ENCODE measurements at places on chromosomes 6 and 20. TPM values are rescaled to one million over a fixed set of nuclear protein-coding genes. Genes with fewer than 3 reads are reported as not detected.

DNA sequence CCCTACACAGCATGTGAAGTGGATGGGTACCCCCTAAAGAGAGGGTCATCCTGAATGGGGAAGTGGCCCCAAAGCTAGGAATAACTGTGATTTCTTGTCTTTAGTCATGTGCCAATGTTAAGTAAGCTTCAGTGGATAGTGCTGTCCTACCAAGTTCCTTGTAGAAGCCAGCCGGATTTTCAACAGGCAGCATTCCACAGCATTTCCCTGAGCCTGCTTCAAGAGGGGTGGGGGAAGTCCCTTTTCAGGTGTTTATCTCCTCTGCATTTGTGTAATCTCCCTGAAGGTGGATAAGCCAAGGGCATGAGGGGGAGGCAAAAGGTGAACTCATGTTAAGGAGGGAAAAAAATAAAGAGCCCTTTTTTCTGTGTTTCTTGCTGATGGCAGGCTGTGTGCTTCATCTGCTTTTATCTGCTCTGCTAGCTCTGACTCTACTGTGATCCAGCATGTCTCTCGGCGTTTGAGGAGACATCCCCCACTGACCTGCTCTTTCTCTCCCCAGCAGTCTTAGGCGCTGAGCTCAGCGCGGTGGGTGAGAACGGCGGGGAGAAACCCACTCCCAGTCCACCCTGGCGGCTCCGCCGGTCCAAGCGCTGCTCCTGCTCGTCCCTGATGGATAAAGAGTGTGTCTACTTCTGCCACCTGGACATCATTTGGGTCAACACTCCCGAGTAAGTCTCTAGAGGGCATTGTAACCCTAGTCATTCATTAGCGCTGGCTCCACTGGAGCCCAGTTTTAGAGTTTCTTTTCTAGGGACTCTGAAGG lies 1.9 kb downstream of the EDN1 start:
- H3K27me3 ChIP-seq, result peaks cover 14% of the 10 kb centered on the region
- peak overlapping the region; percentile 62 for H3K4me3 ChIP-seq
- H3K36me3 ChIP-seq, result no peaks in the 10 kb centered on the region

- H3K36me3 ChIP-seq, result no peaks in the 10 kb centered on the region
- no peak overlapping the region for H3K27ac ChIP-seq
- H3K27me3 ChIP-seq, result peaks cover 9% of the 10 kb centered on the region
- H3K4me1 ChIP-seq, result no peaks in the 10 kb centered on the region
Measured at GRCh38 chr6:167722634-167723309, 103.9 kb upstream of the AFDN start.

- no peak overlapping the region for H3K4me3 ChIP-seq
- no peak for DNase-seq
- H3K4me1 ChIP-seq, result peaks cover 73% of the 10 kb centered on the region
- peak overlapping the region; percentile 84 for H3K27ac ChIP-seq
- no peaks in the 10 kb centered on the region for H3K27me3 ChIP-seq
Measured at GRCh38 chr20:57682184-57683101, 27.4 kb downstream of the PMEPA1 start.

ZNF391 gene
- total RNA-seq, result 10.8 TPM

PMEPA1 gene
- 40.7 TPM for total RNA-seq

GRCh38 chr20:36094497-36094896 lies 60.0 kb upstream of the EPB41L1 start:
- no peaks in the 10 kb centered on the region for H3K36me3 ChIP-seq
- peak overlapping the region; percentile 22 for H3K27ac ChIP-seq
- DNase-seq, result no peak
- H3K27me3 ChIP-seq, result peaks cover 26% of the 10 kb centered on the region

DNA sequence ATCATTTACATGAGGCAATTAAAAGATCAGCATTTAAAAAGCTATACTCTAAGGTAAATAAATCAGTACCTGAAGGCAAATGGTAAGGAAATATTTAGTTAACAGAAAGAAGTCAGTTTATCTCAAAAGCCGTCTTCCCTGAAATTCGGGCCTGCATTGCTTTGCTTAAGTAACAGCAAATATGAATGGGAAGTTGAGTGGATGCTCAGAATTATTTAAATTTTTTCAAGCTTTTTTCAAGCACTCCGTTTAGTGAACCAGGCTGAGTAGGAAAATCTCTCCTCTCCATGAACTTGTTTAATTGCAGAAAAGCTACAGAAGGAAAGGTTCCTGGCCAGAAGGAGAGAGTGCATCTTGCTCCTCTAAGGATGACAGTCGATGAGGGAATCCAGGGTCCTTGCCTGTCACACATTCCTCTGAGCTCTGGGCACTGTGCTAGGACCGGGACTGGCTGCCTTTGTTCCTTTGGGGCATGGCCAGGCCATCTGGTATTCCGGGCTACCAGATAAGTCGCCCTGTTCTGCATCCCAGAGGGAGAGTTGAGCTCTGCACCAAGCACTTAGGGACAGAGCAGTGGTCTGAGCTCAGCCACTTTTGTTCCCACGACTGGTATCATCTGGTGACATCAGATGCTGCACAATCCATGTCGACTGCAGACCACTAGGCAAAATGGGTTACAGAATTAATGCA lies 77.6 kb downstream of the RIN2 start:
- peak overlapping the region; percentile 60 for H3K27ac ChIP-seq
- H3K4me1 ChIP-seq, result peaks cover 46% of the 10 kb centered on the region
- H3K27me3 ChIP-seq, result no peaks in the 10 kb centered on the region
- DNase-seq, result no peak
- H3K36me3 ChIP-seq, result peaks cover 9% of the 10 kb centered on the region

- H3K27me3 ChIP-seq, result no peaks in the 10 kb centered on the region
- H3K27ac ChIP-seq, result peak overlapping the region; percentile 78
- peaks cover 28% of the 10 kb centered on the region for H3K4me1 ChIP-seq
Measured at GRCh38 chr6:154757352-154758050, 24.3 kb downstream of the SCAF8 start.

CDH26 gene
- total RNA-seq, result 0.49 TPM

RBPJL gene
- not detected for total RNA-seq

DNA sequence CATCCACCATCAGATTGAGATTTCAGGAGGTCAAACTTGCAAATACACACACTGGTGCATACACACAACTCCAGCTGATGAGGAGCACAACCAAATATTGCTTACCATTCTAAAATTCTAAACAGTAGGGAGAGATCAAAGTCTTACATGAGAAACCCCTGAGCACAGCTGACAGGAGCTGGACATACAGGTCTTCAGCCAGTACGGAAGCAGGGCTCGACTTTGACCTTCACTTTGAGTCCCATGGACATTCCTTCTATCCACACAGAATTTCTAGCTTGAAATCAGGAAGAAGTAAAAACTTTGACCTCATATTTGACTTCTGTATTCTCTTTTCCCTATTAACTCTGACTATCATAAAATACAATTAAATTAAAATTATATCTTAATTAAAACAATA lies 90.2 kb downstream of the PRKN start:
- H3K36me3 ChIP-seq, result no peaks in the 10 kb centered on the region
- H3K4me1 ChIP-seq, result peaks cover 2% of the 10 kb centered on the region
- no peaks in the 10 kb centered on the region for H3K27me3 ChIP-seq

ASIP gene
- total RNA-seq, result not detected

FOXF2 gene
- total RNA-seq, result 0.27 TPM

- no peak overlapping the region for H3K27ac ChIP-seq
- H3K27me3 ChIP-seq, result no peaks in the 10 kb centered on the region
- DNase-seq, result no peak
- peaks cover 46% of the 10 kb centered on the region for H3K36me3 ChIP-seq
- no peaks in the 10 kb centered on the region for H3K4me1 ChIP-seq
- H3K4me3 ChIP-seq, result no peak overlapping the region
Measured at GRCh38 chr6:136873748-136874147, 48.4 kb upstream of the SLC35D3 start.

DNA sequence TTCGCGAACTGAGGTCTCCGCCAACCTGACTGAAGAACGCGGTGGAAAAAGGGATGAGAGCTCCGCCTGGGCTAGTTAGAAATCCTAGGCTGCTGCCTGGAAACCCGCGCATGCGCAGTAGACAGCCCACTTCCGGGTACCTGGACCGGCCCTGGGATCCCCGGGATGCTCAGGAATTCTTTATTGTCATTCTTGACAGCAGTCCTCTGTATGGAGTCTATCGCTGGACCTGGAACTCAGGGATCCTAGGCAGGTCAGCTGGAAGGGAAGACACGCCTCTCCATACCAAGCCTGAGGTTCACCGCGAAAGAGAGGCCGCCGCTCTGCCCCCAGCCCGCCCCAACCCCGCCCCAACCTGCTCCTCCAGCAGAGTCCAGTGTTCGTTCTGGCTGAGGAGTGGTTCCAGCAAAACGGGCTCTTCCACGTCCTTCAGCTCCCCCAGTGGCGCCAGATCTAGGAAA lies 1379.2 kb upstream of the DEFB115 start:
- no peaks in the 10 kb centered on the region for H3K4me1 ChIP-seq
- no peak overlapping the region for H3K27ac ChIP-seq
- no peaks in the 10 kb centered on the region for H3K27me3 ChIP-seq
- no peak overlapping the region for H3K4me3 ChIP-seq
- H3K36me3 ChIP-seq, result peaks cover 18% of the 10 kb centered on the region

- no peak overlapping the region for H3K4me3 ChIP-seq
- peaks cover 34% of the 10 kb centered on the region for H3K4me1 ChIP-seq
- H3K36me3 ChIP-seq, result no peaks in the 10 kb centered on the region
- H3K27ac ChIP-seq, result peak overlapping the region; percentile 58
- no peak for DNase-seq
Measured at GRCh38 chr6:107657755-107658461, 166.2 kb downstream of the SCML4 start.

DNA sequence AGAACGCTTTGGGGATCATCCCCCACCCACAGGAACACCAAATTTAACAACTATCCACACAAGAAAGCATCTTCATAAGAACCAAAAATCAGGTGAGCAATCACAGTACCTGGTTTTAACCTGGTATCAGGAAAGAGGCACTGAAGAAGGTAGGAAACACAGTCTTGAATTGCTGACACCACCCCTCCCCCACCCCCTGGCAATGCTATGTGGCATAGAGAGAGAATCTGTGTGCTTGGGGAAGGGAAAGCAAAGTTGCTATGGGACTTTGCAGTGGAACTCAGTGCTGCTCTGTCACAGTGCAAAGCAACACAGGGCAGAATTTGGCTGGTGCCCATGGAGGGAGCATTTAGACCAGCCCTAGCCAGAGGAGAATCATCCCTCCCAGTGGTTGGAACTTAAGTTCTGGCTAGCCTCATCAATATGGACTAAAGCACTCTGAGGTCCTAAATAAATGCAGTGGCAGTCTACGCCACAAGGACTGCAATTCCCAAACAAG lies 565.5 kb downstream of the EPM2A start:
- H3K27me3 ChIP-seq, result no peaks in the 10 kb centered on the region
- no peaks in the 10 kb centered on the region for H3K36me3 ChIP-seq
- no peak overlapping the region for H3K4me3 ChIP-seq
- no peak for DNase-seq

DNA sequence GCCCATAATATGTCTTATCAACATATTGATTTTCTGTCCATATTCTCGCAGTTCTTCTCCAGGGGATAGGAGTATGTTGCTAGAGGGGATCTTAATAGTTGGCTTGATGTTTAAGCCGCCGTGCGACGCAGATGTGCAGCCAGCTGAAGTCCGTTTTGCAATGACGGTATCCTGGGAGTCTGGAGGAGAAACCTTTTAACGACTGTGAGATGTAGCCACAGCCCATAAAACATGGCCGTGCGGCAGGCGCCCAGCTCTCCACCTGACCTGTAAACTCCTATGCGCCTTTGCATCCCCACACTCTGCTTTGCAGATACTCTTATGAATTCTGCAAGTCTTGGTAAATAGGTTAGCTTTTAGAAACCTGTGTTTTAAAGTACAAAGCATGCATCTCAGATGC lies 36.9 kb downstream of the BMP6 start:
- H3K27ac ChIP-seq, result no peak overlapping the region
- no peaks in the 10 kb centered on the region for H3K4me1 ChIP-seq
- H3K4me3 ChIP-seq, result no peak overlapping the region

GRCh38 chr6:77019081-77019480 lies 444.2 kb downstream of the HTR1B start:
- H3K4me1 ChIP-seq, result peaks cover 9% of the 10 kb centered on the region
- H3K27me3 ChIP-seq, result no peaks in the 10 kb centered on the region
- no peak for DNase-seq
- no peak overlapping the region for H3K4me3 ChIP-seq
- H3K27ac ChIP-seq, result no peak overlapping the region

GRCh38 chr20:48595495-48596333 lies 232.1 kb downstream of the PREX1 start:
- peaks cover 2% of the 10 kb centered on the region for H3K27me3 ChIP-seq
- no peak for DNase-seq
- no peaks in the 10 kb centered on the region for H3K36me3 ChIP-seq
- no peak overlapping the region for H3K4me3 ChIP-seq
- peak overlapping the region; percentile 19 for H3K27ac ChIP-seq

DNA sequence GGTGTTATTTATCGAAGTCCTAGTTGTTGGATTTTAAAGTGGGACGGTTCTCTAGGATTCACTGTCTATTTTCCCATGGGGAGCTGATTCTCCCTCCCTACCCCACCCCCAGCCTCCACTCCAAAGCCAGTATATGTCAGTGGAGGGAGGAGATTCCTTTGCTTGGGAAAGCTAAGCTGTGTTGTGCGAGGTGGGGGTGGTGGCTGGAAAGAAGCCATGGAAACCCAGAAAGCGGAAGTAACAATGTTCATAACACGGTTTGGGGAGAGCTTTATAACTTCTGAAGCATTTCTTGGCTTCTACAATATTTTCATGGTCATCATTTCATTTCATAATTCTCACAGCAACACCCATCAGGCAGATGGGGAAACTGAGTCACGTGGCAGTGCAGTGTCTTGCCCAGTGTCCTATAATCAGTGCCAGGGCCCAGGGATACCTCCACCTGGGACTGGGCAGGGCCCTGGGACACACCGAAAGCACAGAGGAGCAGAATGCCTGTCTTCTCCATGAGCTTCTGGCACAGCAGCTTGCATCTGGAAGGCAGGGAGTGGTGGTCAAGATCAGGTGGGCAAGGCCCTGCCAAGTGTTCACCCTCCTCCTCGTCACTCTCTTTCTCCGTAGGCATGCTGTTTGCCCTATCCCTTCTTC lies 4.5 kb downstream of the SUN5 start:
- peaks cover 25% of the 10 kb centered on the region for H3K27me3 ChIP-seq
- H3K4me1 ChIP-seq, result no peaks in the 10 kb centered on the region
- H3K27ac ChIP-seq, result no peak overlapping the region
- no peak for DNase-seq
- no peaks in the 10 kb centered on the region for H3K36me3 ChIP-seq

DNA sequence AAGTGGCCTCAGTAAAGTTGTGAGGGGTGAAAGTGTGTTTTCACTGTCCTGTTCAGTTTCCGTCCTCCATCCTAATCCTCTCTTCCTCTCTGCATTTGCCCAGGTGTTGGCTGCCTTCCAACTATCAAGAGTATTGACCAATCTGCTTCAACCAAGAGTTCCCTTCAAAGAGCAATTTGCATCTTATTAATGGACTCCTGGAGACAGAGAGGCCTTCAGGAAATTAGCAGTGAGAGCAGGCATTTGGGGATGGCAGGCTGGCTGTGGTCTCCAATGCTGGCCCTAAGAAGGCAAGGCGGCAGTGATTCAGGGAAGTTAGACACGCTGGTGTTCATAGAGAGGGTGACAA lies 77.2 kb downstream of the GPR6 start:
- H3K27me3 ChIP-seq, result peaks cover 15% of the 10 kb centered on the region
- no peak for DNase-seq
- peaks cover 14% of the 10 kb centered on the region for H3K4me1 ChIP-seq
- H3K27ac ChIP-seq, result no peak overlapping the region
- H3K4me3 ChIP-seq, result no peak overlapping the region

All from mesothelial cell of epicardium (in vitro differentiated cells).